ENCODE measurements at places on chromosomes 4 and X.

DNA sequence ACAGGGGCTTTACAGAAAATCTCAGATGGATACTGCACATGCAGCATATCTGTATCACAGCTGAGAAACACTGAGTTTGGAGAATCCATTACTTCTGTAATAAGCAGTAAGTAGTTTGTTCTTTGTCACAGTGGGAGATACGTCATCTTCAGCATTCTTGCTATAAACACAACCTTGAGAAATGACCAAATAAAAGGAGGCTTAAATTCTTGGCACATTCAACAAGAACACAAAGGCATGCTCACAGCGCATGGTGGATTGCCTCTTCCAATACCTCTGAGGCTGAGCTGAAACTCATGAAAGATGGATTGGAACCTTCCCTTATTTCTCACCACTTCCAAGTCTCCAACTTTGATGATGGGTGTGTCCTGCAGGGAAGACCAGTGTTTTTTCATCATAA is 54.5 kb downstream of the ANXA5 start:
- DNase-seq, result no peak

GRCh38 chrX:40132751-40133150 is 35.0 kb upstream of the BCOR start:
- no peak for DNase-seq

DNA sequence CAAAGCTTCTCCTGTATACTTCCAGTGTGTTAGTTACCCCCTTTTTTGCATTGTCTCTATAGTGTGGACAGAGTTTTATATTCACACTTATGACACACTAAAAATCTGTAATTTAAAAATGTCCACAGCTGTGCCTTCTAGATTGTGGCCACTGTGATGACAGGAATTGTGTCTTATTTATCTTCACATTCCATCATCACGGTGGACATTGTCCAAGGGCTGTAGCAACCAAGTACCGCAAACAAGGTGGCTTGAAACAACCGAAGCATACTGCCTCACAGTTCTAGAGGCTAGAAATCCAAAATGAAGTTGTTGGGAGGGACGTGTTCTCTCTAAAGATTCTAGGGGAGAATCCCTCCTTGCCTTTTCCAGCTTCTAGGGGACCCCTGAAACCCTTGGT is 32.3 kb downstream of the CHRNA9 start:
- no peak for DNase-seq

- DNase-seq, result no peak
These were observed 119.1 kb downstream of the PAPSS1 start for GRCh38 chr4:107600983-107601382.

DNA sequence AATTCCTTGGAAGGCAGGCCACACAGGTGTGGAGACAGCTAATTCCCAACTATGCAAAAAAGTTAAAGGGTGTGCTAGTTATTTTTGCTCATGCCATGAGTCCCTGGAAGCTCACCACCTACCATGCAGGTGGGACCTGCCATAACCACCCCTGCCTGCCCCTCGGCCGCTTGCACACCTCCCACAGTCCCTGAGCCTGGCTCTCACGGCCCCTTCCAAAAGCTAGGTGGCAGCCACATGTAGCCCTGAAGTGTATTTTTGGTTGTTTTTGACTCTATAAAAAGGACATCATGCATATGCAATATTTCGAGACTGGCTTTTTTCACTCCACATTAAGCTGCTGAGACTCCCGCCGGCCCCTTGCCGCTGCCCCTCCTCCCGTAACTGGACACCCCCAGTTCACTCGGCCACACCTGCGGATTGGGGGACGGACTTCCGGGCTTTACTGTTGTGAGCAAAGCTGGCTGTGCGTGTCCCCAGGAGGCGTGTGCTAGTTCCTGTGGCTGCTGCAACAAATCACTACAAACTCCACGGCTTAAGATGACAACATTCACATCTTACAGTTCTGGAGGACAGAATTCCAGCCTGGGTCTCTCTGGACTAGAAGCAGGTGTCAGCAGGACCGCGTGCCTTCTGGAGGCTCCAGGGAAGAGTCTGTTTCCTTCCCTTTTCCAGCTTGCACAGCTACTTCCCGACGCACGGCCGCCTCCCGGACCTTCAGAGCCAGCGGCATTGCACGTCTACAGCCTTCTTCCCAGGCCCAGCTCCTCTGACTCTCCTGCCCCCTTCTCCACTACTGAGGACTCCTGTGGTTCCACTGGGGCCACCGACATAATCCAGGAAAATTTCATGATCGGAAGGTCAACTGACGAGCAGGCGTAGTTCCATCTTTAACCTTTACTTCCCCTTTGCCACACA is 24.8 kb downstream of the ZFYVE28 start:
- no peak for DNase-seq

GRCh38 chrX:77595848-77596247 is 148.7 kb downstream of the FGF16 start:
- DNase-seq, result no peak

GRCh38 chr4:98706200-98706813 is 47.9 kb upstream of the TSPAN5 start:
- DNase-seq, result peak; percentile 79

GRCh38 chr4:173526027-173526482 is 4.0 kb downstream of the HAND2 start:
- DNase-seq, result no peak

- no peak for DNase-seq
These were observed 13.2 kb downstream of the ATP8A1 start for GRCh38 chr4:42643685-42644084.

GRCh38 chr4:119050527-119051090 is 85.0 kb upstream of the MYOZ2 start:
- no peak for DNase-seq

DNA sequence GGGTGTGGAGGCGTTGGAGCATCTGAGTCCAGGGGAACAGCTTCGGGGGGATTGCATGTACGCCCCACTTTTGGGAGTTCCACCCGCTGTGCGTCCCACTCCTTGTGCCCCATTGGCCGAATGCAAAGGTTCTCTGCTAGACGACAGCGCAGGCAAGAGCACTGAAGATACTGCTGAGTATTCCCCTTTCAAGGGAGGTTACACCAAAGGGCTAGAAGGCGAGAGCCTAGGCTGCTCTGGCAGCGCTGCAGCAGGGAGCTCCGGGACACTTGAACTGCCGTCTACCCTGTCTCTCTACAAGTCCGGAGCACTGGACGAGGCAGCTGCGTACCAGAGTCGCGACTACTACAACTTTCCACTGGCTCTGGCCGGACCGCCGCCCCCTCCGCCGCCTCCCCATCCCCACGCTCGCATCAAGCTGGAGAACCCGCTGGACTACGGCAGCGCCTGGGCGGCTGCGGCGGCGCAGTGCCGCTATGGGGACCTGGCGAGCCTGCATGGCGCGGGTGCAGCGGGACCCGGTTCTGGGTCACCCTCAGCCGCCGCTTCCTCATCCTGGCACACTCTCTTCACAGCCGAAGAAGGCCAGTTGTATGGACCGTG is 2.2 kb downstream of the AR start:
- DNase-seq, result peak; percentile 18

GRCh38 chr4:101621120-101621519 is 169.4 kb upstream of the BANK1 start:
- no peak for DNase-seq

- no peak for DNase-seq
These were observed 111.0 kb downstream of the ASB9 start for GRCh38 chrX:15158736-15159406.

- no peak for DNase-seq
These were observed 5.4 kb upstream of the FNIP2 start for GRCh38 chr4:158763462-158763861.

DNA sequence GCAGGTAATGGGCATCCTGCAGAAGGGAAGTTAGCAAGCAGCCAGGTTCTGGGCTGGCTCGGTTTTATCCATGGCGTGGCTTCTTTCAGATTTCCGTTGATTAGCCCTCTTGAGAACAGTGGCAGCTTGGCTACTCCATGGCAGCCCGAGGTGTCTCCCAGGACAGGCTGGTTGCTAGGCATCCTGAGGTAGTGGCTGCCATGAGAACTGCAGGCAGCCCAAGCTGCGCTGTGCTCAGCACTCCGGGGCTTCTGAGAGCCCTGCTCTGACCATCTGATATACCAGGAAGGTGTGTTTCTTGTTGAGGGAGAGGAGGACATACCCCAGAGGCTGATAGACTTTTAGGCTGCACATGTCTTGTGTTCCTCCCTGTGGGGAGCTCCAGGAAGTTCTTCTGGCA is 253.4 kb upstream of the CASK start:
- DNase-seq, result no peak

DNA sequence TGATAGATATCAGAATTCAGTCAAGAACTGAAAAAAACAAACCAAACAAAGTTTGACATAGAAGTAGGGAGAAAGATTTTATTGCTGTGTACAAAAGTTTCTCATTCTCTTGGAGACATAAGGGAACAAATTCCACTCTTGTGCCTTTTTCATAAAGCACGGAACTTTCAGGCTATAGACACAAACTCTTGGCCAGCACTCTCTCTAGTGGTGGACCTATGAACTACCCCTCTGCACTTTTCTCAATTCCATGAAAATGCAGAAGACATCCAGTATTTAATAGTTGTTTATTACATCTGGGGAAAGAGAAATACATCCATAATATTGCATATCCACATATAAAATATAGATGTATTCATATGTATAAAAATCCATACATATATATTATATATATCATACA is 291.6 kb upstream of the HS3ST1 start:
- peak; percentile 70 for DNase-seq

- no peak for DNase-seq
These were observed 965.3 kb downstream of the CCSER1 start for GRCh38 chr4:91092398-91092980.

GRCh38 chr4:151015459-151016347 is 619 bp upstream of the LRBA start:
- DNase-seq, result peak; percentile 69

- peak; percentile 74 for DNase-seq
These were observed 34.0 kb upstream of the GNPDA2 start for GRCh38 chr4:44760142-44760898.

DNA sequence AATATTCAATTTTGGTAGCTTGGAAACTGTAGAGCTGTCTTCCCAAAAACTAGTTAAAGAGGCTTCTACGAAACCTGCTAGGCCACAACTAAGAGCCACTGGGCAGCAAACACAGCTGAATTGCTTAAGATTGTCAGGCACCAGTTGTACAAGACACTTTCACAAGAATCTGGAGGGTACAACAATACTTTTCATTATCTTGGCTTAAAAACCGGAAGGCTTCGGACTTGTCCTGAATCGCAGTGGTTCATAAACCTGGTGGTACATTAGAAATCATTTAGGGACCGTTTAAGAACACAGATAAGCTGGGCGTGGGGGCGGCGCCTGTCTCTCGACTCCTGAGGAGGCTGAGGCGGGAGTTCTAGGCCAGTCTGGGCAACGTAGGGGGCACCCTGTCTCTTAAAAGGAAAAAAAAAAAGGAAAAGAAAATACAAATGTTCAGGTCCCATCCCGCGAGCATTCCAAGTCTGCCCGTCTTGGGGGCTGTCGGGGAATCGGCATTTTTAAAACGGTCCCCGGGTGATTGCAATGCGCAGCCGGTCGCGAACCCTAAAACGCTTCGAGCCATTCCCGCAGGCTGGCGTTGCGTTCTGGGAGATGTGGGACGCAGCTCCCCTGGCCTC is 763 bp downstream of the PYURF start:
- DNase-seq, result peak; percentile 42

GRCh38 chr4:39320381-39321115 is 45.6 kb downstream of the RFC1 start:
- no peak for DNase-seq

GRCh38 chr4:22504922-22505321 is 10.9 kb downstream of the ADGRA3 start:
- no peak for DNase-seq

DNA sequence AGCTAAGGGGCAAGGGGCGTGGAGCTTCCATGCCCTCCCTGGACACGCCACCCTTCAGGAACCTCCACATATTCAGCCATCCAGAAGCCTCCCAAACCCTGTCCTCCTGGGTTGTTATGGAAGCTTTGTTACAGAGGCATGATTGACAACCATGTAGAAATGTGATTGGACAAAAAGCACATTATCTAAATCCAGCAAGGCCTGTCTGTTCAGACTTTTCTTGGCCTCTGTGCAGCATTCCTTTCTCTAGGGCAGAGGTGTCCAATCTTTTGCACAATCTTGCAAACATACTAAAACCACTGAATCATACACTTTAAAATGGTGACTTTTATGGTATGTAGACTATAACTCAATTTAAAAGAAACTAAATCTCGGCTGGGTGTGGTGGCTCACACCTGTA is 12.7 kb downstream of the STEEP1 start:
- no peak for DNase-seq

DNA sequence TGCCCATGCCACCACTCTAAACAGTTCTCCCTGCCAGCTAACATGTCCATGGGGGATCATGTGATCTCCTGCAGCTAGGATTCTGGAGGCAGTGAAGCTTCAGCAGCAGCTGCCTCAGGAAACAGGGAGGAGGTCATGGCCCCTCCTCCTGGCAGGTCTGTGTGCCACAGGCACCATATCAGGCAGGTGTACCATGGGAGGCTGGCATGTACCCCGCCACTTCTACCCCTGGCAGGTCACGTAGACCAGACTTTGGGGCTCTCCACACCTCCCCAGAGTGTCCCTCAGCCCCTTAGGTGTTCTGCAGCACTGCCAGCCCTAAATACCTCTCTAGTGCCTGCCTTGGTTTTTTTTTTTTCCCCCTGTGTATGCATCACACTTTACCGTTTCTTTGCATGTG is 110.5 kb upstream of the FAM47C start:
- DNase-seq, result no peak

- no peak for DNase-seq
These were observed 495.9 kb downstream of the SPRY1 start for GRCh38 chr4:123892368-123892976.

DNA sequence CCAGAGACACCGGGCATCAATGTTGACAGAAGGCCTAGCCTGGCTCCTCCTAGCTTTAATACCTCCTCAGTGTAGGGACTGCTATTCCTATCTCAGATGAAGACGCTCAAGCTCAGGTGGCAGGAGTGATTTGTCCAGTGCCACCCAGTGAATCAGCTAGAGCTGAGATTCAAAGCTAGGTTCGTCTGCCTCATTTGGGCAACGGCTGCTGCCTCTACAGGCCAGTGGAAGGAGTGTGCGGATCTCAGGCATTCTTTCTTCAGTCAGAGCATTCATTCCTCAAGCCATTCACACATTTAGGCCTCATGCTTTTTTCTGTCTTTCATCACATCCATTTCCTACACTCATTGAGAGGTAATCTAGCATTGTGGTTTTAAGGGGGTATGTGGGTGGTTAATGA is 7.3 kb downstream of the TSR2 start:
- peak; percentile 17 for DNase-seq

DNA sequence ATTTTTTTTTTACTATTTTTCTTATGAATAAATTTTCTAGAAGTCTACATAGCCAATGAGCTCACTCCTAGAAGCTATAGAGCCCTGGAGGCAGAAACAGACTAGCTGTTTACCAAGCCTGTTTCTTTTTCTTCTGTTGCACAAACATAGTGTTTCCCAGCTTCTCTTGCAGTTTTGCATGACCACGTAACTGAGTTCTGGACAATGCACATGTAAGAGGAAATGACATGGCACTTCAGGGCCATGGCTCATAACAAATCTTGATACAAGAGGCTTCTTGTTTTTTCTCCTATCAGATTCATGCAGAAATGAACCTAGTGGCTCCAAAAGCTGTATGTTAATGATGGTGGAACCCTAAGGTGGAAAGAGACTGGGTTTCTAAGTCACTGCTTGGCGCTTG is 127.4 kb downstream of the ZNF330 start:
- no peak for DNase-seq

GRCh38 chr4:40144716-40145115 is 52.1 kb upstream of the RHOH start:
- DNase-seq, result no peak

GRCh38 chr4:82984459-82984858 is 26.2 kb downstream of the LIN54 start:
- peak; percentile 11 for DNase-seq
